ENCODE measurements at places on chromosomes 4 and X.
A peak's percentile ranks its signal among the peaks of the same experiment; 100 is the strongest.

- peak; percentile 77 for DNase-seq
Observed at GRCh38 chr4:52059372-52059771, 8.3 kb downstream of the SPATA18 start.

DNA sequence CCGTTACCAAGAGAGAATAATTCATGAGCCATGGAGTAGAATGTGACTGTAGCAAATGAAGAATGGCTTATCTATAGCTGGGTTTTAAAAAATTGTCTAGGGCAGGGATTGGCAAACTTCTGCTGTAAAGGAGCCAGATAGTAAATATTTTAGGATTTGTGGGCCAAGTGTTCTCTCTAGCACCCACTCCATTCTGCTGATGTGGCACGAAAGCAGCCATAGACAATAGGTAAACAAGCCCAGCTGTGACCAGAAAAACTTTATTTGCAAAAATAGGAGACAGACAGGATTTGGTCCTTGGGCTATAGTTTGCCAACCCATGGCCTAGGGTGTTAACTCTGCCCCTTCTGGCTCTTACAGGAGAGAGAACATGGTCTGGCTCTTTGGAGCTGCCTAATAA lies 127.2 kb downstream of the AKAP4 start:
- DNase-seq, result no peak

DNA sequence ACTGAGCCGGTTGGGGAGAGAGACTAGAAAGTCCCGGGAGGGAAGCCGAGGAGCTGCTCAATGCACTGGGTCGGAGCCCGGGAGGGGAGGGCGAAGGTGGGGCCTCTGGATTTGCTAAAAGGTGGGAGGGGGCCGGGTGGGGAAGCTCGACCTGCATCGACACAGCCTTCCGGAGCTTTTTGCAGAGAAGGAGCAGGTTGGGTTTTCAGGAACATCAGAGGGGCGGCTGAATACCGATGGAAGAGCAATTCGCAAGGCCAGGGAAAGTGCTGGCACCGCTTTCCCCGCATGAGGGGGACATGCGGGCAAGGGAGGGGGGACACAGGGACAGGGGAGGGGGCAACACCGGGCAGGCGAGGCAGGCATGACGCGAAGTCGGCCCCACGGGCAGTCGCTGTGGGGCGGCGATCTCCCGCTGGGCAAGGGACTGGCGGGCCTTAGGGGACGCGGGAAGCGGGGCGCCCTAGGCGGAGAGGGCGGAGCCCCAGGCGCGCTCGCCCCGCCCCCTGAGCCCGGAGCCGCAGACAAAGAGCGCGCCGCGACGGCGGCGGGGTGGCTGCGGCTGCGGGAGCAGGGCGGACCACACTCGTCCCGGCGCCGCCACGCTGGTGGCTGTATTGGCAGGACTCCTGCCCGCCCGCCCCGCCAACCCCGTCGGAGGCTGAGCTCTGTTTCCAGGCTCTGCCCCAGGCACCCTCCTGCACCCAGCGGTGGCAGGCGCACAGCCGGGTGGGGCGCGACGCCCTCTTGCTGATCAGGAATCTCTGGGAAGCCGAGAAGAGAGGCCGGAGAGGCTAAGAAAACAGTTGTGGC lies 11.6 kb downstream of the PDZD4 start:
- peak; percentile 7 for DNase-seq

- no peak for DNase-seq
Observed at GRCh38 chrX:119880076-119880475, 8.4 kb downstream of the NDUFA1 start.

GRCh38 chr4:47432749-47433148 lies 30.8 kb downstream of the COMMD8 start:
- DNase-seq, result peak; percentile 92

DNA sequence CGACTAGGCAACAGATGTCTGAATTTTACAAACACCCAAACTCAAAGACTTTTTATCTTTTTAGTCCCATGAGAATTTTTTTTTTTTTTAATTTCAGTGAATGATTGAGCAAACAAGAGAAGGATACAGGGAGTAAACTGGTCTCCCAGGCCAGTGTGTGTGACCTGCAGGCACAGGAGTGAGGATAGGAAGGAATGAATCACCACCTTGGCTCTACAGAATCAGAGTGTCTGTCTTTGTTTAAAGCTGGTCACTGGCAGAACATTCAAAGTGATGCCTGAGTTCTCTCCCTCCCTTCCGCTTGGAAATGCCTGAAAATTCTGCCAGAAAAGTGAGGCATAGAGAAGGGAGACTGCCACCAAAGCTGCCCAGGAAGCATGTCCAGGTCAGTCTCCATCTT lies 69.5 kb downstream of the PARM1 start:
- DNase-seq, result no peak

GRCh38 chrX:153922932-153923857 lies 2.9 kb downstream of the ARHGAP4 start:
- no peak for DNase-seq

DNA sequence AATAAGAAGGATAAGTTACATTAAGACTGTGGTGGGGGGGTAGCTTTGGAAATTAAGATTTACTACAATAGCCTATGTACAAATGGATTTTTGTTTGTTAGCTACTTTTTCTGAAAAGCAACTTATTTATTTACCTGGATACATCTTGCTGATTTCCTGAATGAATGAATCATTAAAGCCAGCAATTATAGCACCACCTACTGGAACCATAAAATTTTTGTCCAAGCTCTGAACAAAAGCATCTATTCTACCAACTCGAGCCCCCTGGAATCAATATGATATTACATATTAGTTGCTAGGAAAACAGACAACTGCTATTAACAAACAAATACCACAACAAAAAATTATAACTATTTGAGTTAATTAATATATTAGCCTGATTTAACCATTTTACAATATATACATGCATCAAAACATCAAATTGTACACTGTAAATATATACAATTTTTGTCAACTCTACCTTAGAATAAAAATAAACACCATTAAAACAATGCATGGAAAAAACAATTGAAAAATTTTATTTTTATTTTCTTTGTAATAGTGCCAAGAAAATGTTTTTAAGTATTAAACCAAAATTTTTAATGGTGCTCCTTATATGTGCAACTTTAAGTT lies 15.3 kb downstream of the SEPSECS start:
- peak; percentile 56 for DNase-seq

DNA sequence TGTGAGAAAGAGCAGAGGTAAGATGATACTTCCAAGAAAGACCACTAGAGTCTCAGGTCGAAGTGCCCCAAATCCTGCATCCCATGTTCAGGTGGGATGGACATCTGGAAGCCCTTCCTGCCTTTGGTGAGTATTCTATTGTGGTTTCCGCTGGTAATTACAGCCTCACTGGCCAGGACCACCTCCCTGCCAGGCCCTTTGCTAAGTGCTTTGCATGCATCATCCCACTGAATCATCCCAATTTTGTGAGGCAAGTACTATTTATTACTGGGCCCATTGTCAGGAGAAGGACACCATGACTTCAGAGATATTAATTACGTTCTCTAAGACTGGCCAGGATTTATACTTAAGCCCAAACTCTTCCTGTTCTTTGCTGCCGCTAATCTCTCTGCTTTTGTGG lies 10.7 kb upstream of the PASD1 start:
- DNase-seq, result no peak

GRCh38 chrX:12814420-12814819 lies 23.2 kb downstream of the PRPS2 start:
- DNase-seq, result peak; percentile 24

- no peak for DNase-seq
Observed at GRCh38 chr4:5423670-5424069, 284.7 kb downstream of the EVC2 start.

DNA sequence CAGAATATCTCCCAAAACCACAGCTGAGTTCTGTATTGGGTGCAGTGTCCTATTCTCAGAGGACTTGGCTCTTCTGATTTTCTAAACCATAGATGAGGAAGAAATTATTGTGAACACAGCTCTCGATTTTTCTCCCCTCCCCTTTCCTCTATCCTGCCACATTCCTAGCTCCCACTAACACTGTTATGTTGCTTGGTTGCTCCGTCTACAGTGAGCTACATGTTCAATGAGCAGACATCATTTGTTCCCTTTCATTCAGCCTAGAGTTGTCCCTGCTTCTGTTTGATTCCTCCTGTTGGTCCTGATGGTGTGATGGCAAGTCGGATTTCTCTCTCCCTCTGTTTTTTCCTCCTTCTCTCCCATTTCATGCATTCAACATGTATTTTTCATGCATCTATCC lies 65.9 kb downstream of the DIPK2B start:
- no peak for DNase-seq
